Activated naive CD4-positive, alpha-beta T cell treated with anti-CD3 and anti-CD28 coated beads, Interleukin-2, amount 50 U/mL, for 72 hours (primary cell): ENCODE measurements at places on chromosomes 2 and 18. TPM values are rescaled to one million over a fixed set of nuclear protein-coding genes. Genes with fewer than 3 reads are reported as not detected.
A peak's percentile ranks its signal among the peaks of the same experiment; 100 is the strongest.

DNA sequence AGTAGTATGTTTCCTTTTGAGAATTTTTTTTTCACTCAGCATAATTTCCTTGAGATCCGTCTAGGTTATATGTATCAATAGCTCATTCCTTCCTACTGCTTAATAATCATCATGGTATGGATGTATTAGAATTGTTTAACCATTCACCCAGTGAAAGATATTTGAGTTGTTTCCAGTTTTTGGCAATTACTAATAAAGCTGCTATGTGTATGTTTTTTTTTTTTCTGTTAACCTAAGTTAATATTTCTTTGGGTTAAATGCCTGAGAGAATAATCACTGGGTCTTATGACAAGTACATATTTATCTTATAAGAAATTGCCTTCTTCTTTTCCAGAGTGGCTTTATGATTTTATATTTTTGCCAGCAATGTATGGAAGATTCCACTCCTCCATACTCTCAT lies 96.4 kb upstream of the ST6GAL2 start:
- no peak for DNase-seq

- no peak for DNase-seq
Observed at GRCh38 chr2:200733713-200734198, 78.0 kb upstream of the BZW1 start.

Gene CELF4
- total RNA-seq: not detected

DNA sequence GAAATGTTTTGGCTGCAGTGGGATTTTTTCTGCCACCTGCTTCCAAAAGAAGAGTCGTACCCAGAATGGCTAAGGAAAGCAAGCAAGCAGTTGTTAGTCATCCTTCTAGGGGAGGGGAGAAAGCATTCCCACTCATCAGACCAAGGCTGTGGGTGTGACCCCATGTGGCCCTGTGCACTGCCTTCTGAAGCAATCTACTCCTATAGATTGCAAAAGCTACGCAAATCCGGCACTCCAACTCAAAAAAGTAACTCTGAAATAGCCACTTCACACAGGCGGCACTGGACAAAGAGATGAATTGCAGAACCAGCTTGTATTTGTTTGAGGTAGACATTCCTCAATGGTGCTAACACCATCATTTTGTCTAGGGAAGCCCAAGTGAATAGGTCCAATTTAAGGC lies 44.3 kb downstream of the ST3GAL5 start:
- no peak for DNase-seq

Gene PKDCC
- not detected for total RNA-seq

Gene ABCB11
- total RNA-seq: not detected

Gene CREG2
- total RNA-seq: not detected

Gene SLC8A1
- total RNA-seq: 0.64 TPM

Gene SYT4
- not detected for total RNA-seq

GRCh38 chr18:54393648-54394294 lies 36.1 kb downstream of the C18orf54 start:
- DNase-seq: no peak

Gene KLHL14
- not detected for total RNA-seq

DNA sequence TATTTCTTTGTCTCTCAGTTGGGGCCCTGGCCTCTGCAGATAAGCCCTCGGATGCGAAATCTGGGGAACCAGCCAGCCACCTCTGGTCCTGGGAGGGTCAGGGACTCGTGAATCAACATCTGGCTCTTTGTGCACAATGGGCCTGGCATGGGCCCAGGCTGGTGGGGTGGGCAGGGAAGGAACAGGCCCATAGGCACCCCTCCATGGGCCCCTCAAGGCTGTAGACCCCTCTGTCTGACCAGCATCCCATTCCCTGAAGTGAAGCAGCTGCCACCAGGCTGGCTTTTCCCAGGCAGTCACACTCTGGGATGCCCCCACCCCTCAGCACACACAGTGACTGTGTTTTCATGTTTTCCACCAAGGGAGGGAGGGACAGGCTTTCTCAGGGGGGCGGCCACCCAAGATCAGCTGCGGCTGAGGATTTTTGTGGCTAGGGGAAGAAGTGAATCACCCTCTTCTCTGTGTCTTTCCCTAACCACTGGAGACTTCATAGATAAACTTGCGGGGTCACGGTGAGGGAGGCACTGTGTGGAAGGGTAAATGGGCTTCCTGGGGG lies 166.0 kb downstream of the AGAP1 start:
- no peak for DNase-seq

Gene POTEJ
- total RNA-seq: not detected

DNA sequence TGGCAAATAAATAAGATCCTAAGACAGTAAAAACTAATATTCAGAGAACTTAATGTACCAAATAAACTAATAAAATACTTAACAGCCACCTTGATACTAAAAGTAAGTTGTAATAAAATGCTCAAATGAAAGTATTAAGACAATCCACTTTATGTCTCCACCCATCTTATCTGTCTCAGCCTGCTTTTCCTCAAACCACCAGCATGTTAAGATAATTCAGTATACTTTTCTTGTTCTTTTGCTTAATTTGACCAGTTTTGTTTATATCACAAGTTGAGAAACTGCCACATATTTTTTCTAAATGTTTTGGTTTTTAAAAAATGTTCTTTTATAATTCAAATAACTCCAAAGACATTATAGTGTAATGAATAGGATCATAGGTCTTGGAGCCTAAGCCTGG lies 142.0 kb downstream of the MBD5 start:
- DNase-seq: no peak

GRCh38 chr2:121037480-121037879 lies 247.5 kb downstream of the TFCP2L1 start:
- DNase-seq: no peak

DNA sequence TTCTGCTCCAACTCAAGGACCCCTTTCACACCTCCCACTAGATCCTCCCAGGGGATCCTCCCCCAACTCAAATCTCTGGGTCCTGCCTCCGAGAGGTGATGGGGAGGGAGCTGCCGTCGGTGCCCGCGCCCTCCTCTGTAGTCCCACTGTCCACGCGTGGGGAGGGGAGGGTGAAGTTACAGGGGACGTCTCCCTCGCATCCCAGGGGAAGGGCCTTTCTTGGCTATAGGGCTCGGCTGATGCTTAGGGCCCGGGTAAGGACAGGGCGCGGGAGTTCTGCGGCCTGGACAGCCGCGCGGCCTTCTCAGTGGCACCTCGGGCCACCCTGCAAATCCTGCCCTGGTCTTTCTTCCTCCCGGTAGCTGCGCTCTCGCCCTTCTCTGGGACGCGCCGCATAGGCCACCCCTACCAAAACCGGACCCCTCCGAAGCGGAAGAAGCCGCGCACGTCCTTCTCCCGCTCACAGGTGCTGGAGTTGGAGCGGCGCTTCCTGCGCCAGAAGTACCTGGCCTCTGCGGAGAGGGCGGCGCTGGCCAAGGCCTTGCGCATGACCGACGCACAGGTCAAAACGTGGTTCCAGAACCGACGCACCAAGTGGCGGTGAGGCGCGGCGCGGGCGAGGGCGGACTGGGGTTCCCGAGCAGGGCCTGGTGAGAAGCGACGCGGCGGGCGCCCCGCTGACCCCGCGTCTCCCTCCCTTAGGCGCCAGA lies 1.2 kb downstream of the TLX2 start:
- DNase-seq: no peak

DNA sequence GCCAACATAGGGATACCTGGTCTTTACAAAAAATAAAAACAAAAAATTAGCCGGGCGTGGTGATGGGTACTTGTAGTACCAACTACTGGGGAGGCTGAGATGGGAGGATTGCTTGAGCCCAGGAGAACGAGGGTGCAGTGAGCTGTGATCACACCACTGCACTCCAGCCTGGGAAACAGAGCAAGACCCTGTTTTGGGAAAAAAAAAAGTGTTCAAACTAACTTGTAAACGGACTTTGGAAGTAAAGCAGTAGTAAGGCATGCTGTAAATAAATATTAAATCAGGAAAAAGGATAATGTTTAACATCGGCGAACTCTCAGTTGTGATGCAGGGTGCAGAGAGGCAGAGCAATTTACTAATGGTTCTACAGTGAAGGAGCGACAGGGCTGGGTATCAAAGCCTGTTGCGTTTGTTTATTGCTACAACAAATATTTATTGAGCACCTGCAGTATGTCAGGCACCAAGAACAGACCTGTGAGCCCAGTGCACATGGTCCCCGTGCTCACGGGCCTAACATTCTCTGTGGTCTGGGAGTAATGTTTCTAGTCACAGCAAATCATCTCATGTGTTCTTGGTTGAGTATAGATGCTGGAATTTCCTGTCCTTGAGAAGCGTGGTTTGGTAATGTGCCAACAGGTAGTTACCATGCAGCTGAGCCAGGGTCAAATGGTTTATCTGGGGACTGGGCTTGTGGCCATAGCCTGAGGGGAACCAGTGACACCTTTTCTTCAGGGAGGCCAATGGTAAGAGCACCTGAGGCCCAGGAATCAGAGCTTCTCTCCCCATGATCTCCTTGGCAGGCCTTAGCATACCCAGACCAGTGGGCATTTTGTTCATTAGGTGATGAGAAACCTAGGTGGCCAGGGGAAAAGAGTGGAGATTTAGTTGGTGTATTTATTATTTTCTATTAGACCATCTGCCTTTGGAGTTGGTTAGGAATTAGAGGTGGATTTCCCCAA lies 27.9 kb upstream of the GREB1 start:
- no peak for DNase-seq

DNA sequence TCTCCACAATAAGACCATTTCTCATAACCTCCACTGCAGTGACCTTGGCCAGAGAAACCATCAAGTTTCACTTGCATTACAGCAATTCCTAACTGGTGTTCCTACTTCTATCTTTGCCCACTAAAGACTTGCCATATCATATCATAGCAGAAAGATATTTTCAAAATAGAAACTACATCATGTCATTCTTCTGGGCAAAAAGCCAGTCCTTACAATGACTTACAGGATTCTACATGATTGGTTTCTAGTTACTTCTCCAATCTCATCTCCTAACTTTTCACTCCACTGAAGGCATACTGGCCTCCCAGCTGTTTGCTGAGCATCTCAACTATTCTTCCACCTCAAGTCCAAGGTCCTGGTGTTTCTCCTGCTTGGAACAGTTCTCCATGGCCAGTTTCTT lies 151.4 kb downstream of the HNMT start:
- no peak for DNase-seq

Gene ACKR3
- total RNA-seq: 2.2 TPM

Gene ITGB6
- not detected for total RNA-seq

DNA sequence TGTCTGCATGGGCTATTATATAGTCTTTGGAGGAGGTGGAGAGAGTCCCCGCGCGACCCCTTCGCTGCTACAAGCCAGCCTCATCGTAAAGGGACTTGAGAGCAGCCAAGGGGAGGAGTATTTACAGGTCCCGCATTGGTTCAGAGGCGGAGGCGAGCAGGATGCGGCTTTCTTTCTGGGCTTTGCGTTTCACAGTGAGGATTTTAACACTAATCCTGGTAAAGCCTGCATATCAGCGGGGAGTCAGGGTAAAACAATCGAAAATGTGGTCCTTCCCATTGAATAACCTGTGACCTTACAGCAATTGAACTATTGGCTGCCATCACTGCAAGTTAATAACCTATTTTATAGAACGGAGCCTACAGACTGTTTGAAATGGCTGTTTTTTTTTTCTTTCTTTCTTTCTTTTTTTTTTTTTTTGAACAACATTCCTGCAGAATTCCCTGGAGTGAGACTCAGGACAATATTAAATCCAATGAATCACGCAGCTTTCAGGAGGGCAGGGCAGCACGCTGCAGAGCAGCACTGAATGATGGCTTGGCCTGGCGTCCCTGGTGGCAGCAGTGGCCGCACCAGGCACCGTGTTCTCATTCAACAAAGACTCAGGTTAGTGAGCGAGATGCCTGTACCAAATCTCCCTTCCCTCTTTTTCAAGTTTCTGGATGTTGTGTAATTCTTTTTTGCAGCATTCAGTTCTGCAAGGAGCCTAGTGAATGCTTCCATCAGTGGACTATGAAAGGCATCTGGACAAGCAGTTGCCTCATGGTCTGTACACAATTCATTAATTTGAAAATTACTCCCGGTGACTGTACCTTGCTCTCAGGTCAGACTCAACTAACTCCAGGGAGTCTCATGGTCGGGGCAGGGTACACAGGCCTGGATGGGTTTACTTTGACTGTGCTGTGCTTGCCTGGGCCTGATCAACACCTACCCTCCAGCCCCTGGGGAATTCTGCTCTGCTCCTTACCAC lies 19.8 kb downstream of the SMIM21 start:
- no peak for DNase-seq

Gene RAB12
- 18.6 TPM for total RNA-seq

DNA sequence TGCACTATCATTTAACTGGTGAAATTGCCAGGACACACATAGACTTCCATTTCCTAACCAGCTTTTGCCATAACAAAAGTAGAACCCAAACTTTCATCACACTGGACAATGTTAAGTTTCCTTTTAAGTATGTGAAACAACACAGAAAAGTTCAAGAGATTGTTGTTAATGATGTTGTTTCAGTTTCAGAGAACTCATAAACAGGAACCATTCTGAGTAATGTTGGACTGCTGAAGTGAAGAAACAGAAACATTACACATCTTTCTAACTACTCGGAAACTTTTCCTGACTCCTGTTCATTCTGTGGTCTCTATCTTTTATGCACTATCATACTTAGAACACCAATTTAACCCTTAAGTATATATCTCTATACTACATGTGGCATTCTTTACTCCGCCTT lies 179.2 kb downstream of the RIT2 start:
- no peak for DNase-seq

Gene CERS6
- total RNA-seq: 11.0 TPM

Gene SLC30A3
- 0.68 TPM for total RNA-seq

DNA sequence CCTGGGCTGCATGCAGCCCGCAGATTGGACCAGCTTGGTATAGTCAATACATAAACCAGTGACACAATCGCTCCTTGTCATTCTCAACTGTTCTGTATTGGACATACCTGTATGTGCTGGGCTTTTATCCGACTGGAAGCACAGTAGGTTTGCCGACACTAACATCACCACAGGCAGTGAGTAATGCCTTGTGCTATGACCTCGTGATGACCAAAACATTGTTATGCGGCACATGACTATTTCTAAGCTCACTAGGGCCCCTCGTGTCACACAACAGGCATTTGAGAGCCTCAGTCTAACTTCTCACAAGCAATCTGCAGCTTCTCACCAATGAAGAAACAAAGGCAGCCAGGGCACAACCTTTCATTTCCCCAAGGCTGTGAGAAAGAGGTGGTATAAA lies 320.8 kb downstream of the AFF3 start:
- DNase-seq: no peak

Gene MGAT4A
- total RNA-seq: 95.6 TPM

DNA sequence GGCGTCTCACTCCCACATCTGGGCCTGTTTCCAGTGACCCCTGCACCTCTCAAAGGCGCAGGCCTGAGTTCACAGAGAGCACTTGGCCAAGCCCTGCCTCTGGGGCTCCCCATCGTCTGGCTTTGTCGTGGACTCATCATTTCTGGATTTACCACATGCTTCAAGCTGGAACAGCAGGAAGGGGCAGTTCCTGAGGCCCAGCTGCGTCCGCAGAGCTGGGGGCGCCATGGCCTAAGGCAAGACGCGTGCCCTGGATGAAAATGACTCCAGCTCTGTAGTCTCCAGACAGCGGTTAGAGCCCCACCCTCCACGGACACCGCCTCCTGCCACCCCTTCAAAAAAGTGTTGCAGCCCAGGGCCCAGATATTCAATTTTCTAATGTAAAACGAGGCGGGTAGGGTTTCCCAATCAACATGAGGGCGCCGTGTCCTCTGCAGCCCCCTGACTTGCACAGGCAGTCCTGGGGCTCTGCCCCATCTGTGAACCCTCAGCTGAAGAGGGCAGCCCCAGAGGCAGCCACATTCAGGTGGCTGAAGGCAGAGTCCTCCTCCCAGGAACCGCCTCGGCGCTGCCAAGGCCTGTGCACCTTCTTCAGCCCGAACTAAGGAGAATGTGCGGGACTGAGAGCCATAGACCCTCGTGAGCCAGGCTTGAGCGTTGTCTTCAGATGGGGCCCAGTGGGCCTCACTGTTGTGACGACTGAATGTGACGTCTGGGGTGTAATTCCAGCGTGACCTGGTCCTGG lies 85.5 kb downstream of the NFATC1 start:
- DNase-seq: peak; percentile 49

Gene NCK2
- total RNA-seq: 89.3 TPM

Gene IL36B
- not detected for total RNA-seq

Gene SPIRE1
- 1.9 TPM for total RNA-seq
